A549 treated with dexamethasone at 1 μM for 4 hours (cell line): ENCODE measurements at places on chromosomes 5 and 9. TPM values are rescaled to one million over a fixed set of nuclear protein-coding genes. Genes with fewer than 3 reads are reported as not detected.

The PARP8 gene
- total RNA-seq = 0.05 to 0.11 TPM (median 0.07 TPM) in 5 replicates

The RIMOC1 gene
- 10.2 to 16.6 TPM (median 14.4 TPM) in 5 replicates for total RNA-seq

The KIF24 gene
- total RNA-seq = 2.5 to 3.7 TPM (median 3.5 TPM) in 5 replicates

The MPDZ gene
- total RNA-seq = 9.5 to 13.9 TPM (median 11.4 TPM) in 5 replicates

The SPATA9 gene
- not detected in 5 replicates for total RNA-seq

The CYLC2 gene
- total RNA-seq = not detected in 5 replicates

The LURAP1L gene
- 22.6 to 29.2 TPM (median 27.1 TPM) in 5 replicates for total RNA-seq

The TMCO6 gene
- total RNA-seq = 8.1 to 14.2 TPM (median 10.8 TPM) in 5 replicates

The PCDHB2 gene
- total RNA-seq = 3.1 to 3.9 TPM (median 3.5 TPM) in 5 replicates

The KIF12 gene
- total RNA-seq = 0.99 to 2.3 TPM (median 1.7 TPM) in 5 replicates
